ENCODE measurements at places on chromosomes 12 and 14.

GRCh38 chr14:22535126-22535525, 53.9 kb downstream of the DAD1 start:
- DNase-seq: no peak

DNA sequence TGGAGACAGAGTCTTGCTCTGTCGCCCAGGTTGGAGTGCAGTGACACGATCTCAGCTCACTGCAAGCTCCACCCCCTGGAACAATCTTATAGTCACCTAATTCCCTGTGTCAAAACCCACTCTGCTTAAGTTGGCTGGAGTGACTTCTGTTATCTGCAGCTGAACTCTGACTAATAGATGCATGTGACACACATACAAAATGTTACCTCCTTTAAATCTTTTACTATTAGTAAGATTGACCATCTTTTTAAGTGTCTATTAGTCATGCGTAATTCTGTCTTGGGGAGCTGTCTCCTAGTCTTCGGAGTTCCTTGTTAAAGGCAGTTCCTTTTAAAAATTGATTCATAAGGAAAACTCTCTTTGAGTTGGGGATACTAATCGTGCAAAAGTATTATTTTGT, 7.4 kb downstream of the IFI27L1 start:
- no peak for DNase-seq

DNA sequence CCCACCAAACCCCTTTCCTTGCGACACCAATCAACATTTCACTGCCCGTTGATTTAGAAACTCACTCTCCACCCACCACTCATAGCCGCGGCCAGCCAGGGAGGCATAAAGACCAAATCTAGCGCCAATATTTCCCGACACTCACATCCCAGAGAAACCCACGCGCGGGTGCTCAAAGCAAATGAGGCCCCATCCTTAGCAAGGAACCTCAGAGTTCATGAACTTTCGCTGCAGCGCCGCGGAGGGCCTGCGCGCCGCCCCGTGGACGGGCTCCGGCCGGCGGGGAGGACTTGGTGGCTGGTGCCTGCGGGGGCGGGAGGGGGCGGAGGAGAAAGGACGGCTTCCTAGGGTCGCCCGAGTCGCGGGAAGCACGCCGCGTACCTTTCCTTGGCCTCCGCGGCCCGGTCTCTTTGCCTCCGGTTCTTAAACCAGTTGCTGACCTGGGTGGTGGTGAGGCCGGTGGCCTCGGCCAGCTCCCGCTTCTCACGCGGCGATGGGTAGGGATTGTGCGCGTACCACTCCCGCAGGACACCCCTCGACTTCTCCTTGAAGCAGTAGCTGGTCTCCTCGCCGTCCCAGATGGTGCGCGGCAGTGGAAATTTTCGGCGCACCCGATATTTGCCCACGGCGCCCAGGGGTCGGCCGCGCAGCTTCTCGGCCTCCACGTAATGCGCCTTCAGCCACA, 886 bp downstream of the SIX1 start:
- no peak for DNase-seq

DNA sequence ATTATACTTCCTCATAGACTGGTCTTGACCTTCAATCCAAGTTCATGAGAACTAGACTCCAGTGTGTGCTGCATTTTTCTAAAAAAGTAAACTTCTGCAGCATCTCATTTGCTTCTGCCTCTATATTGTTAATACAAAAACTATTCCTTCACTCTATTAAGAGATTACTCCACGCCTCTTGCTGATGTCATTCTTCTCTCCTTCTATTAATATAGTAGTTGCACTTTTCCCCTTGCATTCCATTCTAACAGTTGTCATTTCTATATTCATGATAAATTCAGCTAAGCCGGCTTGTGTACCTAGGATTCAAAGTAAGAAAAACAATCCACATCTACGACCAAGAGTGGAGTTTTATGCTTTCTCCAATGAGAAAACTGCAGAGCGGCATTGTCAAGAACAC, 480.4 kb upstream of the NOVA1 start:
- no peak for DNase-seq

- no peak for DNase-seq
Observed at GRCh38 chr14:53450871-53451270, 297.7 kb upstream of the DDHD1 start.

GRCh38 chr14:46464341-46464740, 187.2 kb downstream of the RPL10L start:
- no peak for DNase-seq

DNA sequence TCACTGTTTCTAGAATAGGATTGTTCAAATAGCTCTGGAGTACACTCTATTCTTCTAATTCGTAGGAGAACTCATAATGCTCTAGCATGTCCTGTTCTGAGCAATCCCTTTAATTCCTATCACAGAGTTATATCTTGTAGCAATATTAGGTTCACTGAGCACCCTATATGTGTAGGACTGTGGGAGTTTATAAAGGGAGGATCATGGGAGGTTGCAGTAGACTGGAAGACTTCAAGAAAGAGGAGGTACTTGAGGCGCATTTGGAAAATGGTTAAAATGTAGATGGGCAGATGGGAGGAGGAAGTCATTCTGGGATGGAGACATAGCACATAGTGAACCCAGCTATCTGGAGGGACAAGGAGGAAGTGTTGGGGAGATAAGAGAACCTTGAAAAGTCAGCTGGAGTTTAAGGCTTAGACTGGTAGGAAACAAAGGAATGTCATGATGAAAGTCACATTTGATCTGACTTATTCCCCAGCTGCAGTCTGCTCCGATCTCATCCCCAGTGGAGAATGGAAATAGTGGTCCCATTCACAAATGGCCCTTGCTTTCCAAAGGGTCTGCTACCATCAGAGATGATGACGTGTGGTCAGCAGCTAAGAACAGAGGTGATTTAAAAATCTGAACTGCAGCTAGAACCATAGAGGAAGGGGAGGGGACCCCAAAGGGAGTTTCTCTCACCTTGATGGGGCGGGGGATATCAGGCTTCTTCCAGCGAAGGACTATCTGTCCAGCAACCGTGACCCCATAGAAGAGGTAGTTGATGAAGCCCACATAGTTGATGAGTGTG, 10.1 kb upstream of the CEBPE start:
- no peak for DNase-seq

DNA sequence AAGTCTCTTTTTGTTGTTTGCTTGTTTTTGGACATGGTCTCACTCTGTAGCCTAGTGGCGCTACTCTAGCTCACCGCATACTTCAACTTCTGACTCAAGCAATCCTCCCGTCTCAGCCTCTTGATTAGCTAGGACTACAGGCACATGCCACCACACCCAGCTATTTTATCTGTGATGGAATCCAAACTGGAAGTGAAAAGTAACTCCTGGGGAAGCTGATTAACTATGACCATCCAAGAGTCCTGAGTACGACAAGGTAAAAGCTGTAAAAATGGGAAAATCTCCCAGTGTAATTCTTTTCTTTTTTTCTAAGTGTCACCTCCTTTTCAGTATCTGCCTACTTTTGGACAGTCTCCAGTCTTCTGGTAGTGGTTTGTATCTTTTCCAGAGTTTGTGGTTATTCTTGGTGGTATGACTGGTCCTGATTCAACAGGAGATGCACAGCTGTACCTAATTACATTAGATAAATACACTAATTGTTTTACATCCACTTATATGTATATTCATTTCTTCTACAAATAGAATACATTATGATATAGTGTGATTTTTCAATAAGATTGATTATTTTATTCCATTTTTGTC, 97.8 kb downstream of the SLC6A15 start:
- DNase-seq: no peak

DNA sequence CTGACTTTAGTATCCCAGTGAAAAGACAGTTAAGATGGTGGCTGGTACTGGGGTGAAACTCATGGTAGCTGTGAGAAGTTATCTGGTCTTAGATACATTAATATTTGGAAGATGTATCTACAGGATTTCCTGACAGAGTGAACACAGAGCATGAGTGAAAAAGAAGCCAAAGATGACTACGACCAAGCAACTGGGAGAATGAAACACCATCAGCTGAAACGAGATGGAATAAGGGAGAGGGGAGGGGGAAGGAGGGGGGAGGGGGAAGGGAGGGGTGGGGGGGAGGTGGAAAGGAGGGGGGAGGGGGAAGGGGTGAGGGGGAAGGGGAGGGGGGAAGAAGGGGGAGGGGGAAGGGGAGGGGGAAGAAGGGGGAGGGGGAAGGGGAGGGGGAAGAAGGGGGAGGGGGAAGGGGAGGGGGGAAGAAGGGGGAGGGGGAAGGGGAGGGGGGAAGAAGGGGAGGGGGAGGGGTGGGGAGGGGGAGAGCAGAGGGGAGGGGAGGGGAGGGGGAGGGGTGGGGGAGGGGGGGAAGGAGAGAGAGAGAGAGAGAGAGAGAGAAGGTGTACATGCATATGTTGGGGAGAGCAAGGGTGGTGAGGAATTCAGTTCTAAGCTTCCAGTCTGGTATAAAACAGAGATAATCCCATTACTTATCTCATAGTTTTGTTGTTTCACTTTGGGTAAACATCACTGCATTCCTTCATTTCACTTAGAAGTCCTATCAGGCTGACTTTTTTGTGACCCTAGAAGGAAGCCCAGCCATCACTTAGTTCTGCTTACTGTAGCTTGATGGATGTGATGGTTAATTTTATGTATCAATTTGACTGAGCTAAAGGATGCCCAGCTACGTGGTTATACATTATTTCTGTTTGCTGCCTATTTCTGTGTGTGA, 73.9 kb downstream of the SPPL3 start:
- DNase-seq: no peak
